CMK (cell line): ENCODE measurements at places on chromosomes 6 and 20.

- DNase-seq: no peak
Measured at GRCh38 chr20:62768551-62769287, 27.6 kb upstream of the MRGBP start.

DNA sequence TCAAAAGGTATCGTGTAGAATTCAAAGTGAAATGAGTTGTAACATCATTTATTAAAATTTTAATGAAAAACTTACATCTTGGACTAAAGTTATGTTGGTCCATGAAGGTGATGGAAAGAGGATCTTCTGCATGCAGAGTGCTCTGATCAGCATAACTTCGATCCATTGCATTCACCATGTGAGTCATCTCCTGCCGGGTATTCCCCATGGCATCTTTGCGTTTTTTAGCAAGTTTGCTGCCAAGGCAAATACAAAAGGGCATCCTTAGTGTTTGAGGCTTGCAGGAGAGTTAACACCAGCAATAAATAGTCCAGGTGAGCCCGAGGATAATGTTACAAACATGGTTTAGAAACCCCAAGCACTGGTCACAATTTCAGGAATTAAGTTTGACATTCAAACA, 104.2 kb upstream of the THEMIS start:
- no peak for DNase-seq

DNA sequence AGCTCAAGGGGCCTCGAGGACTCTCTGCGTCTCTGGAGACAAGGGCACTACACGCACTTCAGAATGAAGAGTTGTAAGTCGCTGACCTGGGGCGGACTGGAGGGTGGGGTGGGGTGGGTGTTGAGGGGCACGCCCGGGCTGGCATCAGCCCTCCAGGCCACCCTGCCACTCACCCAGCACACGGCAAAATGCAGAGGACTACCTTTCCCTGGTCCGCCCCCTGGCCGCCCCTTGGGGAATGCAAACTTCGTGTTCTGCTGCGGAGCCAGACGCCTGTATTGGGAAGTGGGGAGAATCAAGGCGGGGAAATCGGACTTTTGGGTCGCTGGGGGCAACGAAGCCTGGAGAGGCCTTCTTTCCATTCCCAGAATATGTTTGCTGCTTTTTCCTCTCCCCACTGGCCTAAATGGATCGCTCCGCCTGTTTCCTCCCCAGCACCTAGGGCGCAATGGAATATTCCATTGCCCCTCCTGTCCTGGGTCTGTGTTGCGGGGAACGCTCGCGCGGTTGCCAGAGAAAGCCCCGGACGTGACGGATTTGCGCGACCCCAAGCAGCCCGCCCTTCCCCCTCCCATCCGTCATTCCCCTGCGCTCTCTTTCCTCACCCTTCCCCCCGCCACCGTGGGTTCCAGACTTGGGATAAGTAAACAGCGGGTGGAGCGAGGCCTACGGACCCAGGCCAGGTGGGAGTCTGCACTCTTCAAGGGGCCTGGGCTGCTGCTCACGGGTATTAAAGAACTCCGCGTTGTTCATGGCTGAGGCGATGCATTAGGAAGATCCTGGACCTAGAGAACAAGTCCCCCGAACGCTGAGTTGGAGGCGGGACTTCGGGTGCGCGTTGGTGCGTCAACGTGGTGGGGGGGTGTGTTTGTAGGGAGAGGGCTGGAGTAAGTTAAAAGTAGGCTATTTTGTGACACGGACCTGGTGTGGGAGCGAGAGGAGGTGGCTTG, at the start of gene PPT2:
PPT2 (plus strand) TSS at position 578 of the 950 bp plus-strand sequence. CDS start 454 bp downstream, outside the sequence.
- DNase-seq: peak; percentile 86

DNA sequence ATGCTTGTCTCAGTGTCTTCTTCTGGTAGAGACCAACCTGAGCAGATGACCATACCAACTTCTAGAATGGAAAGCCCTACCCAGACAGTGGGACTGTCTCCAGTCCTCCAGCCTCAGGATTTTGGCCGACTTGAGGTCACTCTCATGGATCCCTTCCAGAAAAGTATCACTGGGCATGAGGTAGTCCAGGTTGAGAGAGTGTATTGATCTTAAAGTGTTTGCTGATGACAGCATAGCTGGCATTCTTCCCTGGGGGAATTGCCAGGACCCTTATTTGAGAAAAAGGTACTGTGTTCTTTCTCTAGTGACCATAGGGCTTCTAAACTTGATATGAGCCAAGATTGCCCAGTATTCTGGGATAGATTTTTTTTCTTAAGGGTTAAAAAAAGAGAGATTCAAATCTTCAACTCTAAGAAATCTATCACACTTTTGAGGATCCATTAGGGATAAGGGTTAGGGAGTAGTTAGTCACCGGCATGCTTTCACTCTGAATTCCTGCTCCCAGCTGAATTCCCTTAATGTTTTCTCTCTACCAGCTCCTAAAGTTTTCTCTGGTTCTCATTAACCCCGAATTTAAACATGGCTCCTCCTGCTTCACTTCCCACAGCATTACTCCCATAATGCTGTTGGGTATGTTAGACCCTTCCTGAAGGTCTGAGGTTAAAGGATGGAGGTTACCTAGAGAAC, 73.6 kb upstream of the FLRT3 start:
- no peak for DNase-seq

DNA sequence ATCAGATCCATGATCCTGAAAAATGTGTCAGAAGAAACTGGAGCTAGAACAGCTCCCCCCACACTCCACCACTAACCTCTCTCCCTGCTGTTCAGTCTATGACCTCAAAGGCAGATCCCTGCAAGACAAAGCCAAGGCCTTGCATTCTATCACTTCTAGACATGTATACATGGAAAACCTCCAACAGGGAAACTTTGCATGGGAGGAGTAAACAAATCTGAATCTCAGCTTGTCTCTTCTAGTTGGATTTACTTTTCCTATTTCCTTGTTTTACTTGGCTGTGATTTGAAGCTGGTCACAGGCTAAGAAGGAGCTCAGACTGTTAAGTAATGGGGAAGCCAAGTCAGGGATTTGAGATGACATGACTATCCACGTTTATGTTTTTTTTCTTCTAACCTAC, 456.8 kb upstream of the CHD6 start:
- DNase-seq: no peak
